ENCODE measurements at places on chromosomes 5 and 9.

DNA sequence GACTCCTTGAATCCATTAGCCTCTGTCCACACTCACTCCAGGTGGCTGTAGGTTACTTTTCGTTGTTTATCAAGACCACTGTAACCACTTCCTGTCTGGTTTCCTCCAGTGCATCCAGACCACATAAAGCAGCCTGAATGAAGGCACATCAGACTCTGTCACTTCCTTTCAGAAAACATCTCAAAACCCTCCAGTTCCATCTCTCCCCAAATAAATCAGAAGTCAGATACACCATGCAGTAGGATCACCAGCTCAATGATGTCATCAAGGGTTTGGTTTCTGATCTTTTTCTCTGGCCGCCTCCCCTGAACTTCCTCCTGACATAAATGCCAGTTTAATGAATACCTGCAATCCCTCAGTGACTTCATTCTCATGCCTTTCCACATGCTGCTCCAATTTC lies 161.2 kb downstream of the ZNF462 start:
- no peak for DNase-seq

DNA sequence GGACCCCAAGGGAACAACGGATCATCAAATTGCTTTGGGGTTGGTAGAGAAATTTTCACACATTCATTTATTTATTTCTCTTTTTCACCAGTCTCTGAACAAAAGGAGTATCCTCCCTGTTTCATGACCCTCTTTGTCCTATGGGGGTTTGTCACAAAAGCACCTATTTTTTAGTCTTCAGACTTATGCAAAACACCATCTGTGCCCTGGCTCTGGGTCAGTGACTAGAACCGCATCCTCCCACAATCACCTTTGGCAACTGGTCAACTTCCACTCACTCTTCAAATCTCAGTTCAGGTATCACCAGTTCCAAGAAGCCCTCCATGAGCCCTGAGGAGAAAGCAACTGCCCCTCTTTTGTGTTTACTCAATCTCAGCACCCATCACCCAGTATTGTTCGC lies 395.7 kb downstream of the CDK5RAP2 start:
- DNase-seq, result no peak

DNA sequence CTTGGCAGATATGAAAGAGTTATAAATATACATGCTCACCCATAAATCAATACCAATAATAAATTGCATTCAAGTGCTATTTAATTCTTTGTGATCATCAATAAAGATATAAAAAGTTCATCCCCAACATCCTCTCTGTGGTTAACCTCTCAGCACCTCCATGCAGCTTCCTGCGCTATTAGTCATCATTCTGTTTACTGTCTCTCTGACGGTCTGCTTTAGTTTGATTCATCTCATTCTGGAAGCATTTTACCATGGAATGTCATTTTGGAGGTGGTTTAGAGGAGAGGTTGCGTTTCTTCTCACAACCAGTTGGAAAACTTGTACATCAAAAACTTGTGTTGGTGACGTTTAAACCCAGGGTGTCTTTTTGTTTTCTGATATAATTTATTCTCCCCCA lies 486.6 kb downstream of the BRINP1 start:
- no peak for DNase-seq

DNA sequence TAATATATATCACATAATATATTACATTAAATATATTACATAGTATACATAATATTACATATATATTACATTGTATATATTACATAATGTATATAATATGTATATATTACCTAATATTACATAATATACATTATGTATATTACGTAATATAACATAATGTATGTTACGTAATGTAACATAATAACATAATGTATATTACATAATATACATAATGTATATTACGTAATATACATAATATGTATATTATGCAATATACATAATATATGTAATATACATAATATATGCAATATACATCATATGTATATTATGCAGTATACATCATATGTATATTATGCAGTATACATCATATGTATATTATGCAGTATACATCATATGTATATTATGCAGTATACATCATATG lies 19.1 kb downstream of the CYLC2 start:
- DNase-seq, result no peak

DNA sequence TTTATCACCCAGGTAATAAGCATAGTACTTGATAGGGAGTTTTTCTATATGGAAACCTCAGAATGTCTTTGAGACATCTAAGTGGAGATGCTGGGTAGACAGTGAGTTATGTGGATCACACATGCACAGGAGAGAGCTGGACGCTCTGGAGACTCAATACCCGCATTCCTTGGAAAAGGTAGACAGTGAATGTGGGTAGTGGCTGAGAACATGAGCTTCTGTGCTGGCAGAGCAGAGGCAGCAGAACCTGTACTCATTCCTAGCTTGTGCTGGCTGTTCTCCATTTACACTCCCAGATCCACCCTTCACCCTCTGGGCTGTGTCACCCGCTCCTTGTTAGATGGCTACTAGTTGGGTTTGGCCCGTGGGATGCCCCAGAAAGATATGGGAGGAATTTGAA lies 269.8 kb downstream of the ASTN2 start:
- no peak for DNase-seq

GRCh38 chr5:116273448-116274242 lies 188.8 kb downstream of the COMMD10 start:
- no peak for DNase-seq

DNA sequence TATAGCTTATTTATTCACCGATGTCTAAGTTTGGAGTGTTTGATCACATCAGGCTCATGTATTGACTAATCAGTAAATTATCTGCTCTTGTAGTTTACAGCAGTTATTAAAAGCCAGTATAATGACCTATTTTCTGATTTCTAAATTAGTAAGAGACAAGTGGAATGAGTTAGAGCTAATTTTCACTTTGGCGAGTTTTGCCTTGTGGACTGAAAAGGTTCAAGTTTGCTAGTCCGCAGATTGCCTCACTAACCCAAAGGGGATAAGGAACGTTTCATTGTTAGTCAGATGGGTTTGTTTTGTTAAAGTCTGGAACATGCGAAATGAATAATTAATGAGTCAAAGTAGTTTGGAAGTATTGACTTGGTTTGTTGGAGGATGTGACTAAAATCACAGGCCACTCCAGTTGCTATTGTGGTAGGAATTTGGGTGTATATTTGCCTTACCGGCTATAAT lies 40.1 kb downstream of the SMARCA2 start:
- DNase-seq, result no peak

GRCh38 chr5:53123702-53124101 lies 14.1 kb upstream of the MOCS2 start:
- DNase-seq, result no peak

GRCh38 chr5:132293992-132294727 lies at the start of gene SLC22A4:
TSS of gene SLC22A4 (plus strand) at chr5:132294394. CDS start at chr5:132294617, 223 bp downstream.
- DNase-seq, result peak; percentile 76

- DNase-seq, result no peak
Measured at GRCh38 chr5:31720004-31720403, 81.1 kb downstream of the PDZD2 start.

DNA sequence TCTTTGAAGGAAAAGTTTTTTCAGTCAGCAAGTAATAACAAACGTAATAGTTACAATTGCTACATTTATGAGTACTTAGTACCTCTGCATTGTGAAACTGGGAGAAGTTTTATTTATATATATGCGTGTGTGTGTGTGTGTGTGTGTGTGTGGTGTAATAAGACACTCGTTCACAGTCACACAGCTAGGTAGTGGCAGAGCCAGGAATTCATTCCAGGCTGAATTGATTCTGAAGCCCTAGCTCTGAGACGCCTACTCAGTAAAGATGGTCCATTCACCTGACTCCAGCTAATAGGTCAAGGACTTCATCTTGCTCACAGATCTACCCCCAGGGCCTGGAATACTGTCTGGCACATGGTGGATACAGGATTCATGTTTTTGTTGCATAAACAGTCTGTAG lies 13.6 kb upstream of the CAST start:
- DNase-seq, result no peak

DNA sequence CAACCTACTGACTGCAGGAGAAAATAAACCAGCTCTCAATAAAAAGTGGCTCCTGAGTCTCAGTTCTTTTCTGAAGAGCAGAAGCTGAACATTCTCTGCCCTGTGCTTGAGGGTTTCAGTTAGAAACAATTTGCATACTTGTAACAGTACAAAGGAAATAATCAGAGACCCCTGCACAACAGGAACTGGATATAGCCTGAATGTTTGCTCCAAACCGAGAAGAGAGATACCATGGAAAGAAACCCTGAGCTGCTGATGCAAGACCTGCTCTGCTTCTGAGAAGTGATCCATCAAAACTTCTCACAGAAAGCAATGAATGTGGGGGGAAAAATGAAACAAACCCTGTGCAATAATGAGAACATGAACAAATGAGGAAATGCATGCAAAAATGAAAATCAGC lies 592.9 kb downstream of the SEMA5A start:
- DNase-seq, result no peak

DNA sequence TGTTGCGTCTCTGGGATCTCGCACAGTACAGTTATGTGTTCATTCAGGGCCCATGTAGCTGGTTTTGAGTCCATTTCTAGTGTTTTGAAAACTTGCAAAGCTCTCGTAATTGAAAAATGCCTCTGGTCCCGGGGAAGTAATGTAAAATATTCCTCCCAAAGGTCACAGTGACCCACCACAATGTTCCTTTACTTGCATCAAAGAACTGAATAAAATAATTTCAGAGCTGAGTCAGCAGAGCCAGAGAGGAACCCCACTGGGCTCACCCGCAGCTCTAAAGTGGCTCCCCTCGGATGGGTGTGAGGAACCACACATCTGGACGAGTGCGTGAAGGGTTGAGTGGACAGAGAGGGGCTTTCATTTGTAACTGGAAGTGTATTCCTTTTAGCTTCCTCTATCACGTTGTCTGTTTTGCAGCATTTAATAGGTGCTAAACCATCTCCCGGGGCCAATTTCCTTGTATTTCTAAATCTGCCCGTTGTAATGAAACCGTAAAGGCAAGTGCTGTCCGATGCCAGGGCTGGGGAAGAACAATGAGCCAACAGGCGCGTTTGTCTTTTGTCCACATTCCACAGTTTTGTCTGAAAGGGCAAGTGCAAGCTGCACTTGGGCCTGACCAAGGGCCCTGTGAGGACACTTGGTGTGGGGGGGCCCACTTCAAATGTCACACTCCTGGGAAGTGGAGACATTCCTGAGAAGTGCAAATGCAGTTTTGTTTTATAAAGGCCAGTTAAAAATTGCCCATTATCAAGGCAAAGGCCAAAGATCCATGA lies 29.9 kb downstream of the COL5A1 start:
- DNase-seq, result no peak

- no peak for DNase-seq
Measured at GRCh38 chr5:58985759-58986158, 402.9 kb downstream of the RAB3C start.

DNA sequence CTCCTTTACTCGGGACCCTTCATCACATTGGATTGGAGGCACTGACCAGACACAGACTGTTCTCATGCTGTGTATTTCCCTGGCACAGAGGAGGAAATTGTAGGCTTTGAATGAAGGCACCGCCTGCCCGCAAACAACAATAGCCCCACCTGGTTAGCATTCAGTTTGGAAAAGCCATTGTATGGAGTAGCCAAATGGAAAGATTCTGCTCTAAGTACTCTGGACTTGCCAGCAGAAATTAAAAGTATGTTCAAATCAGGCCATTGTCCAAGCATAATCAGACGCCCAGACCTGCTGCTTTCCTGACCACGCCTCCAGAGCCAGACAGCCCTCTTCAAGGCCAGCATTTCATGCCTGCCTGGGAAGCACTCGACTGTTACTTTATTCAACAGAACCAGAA lies 8.0 kb upstream of the SEMA4D start:
- no peak for DNase-seq

- no peak for DNase-seq
Measured at GRCh38 chr5:161301586-161301985, 244.9 kb downstream of the GABRB2 start.

GRCh38 chr5:374631-375335 lies 53.3 kb downstream of the AHRR start:
- DNase-seq, result no peak

- no peak for DNase-seq
Measured at GRCh38 chr5:99025298-99026045, 96.7 kb upstream of the CHD1 start.

- DNase-seq, result no peak
Measured at GRCh38 chr5:132198571-132198970, 29.1 kb downstream of the P4HA2 start.

GRCh38 chr9:16743375-16743774 lies 127.1 kb downstream of the BNC2 start:
- DNase-seq, result no peak

GRCh38 chr5:31116466-31117031 lies 76.9 kb upstream of the CDH6 start:
- no peak for DNase-seq

DNA sequence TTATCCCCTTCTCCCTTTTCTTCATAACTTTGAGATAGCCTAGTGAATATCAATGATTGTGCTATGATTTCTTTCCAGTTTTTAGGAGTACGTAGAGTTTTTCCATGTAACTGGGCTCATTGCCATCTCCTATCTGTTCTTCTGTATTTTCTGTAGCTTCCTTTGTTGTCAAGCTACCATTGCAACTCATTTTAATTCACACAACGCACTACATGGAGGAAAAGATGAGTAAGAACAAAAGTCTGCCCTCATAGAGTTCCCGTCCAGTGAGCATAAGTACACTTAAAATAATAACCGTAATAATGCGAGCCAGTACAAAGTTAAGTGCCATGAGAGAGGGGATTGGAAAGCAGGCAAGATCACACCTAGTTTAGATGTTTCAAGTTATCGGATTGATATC lies 177.7 kb downstream of the PAM start:
- no peak for DNase-seq

- DNase-seq, result no peak
Measured at GRCh38 chr5:160092960-160093707, 26.1 kb downstream of the PWWP2A start.

GRCh38 chr9:93010704-93011103 lies 47.8 kb upstream of the SUSD3 start:
- no peak for DNase-seq

- DNase-seq, result no peak
Measured at GRCh38 chr9:125536776-125537175, 170.2 kb downstream of the MAPKAP1 start.

DNA sequence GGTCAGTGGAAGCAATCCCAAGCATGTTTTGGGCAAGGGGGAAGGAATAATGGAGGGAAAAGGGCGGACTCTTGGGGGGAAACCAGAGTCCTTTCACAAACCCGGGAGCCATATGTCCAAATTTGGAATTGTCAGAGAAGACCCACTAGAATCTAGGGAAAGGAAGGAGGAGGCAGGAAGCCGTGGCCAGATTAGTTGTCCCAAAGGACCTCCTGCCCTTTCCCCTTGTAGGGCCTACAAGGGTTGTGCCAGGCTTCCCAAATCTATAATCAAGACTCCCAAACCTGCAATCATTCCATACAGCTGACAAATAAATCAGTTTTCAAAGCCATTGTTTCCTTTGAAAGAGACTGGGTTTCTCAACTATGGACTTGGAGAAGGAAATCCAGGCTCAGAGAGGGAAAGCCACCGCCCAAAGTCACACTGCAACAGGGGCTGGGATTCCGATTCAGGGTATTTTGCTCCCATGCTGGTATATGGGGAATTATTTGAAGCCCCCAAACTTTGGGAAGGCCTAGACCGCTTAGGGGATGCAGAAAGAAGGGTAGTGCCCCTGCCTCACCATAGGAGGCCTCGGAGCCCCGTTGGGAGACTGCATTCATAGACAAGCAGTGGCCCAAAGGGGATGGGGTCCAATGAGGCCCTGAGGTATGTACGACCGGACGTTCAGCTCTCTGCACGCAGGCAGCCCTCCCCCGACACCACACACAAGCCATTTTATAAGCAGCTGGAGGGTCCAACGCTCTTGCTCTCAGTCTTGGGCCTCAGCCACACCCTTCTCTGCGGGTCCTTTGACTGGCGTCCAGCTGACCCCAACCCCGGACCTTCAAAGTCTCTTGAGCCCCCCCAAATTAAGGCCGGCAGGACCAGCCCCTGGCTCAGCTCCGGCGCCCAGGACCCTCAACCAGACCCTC lies 815 bp downstream of the ANXA6 start:
- no peak for DNase-seq
